Epithelial cell of proximal tubule (primary cell): ENCODE measurements at places on chromosomes 5 and 9. TPM values are rescaled to one million over a fixed set of nuclear protein-coding genes. Genes with fewer than 3 reads are reported as not detected.
A peak's percentile ranks its signal among the peaks of the same experiment; 100 is the strongest.

DNA sequence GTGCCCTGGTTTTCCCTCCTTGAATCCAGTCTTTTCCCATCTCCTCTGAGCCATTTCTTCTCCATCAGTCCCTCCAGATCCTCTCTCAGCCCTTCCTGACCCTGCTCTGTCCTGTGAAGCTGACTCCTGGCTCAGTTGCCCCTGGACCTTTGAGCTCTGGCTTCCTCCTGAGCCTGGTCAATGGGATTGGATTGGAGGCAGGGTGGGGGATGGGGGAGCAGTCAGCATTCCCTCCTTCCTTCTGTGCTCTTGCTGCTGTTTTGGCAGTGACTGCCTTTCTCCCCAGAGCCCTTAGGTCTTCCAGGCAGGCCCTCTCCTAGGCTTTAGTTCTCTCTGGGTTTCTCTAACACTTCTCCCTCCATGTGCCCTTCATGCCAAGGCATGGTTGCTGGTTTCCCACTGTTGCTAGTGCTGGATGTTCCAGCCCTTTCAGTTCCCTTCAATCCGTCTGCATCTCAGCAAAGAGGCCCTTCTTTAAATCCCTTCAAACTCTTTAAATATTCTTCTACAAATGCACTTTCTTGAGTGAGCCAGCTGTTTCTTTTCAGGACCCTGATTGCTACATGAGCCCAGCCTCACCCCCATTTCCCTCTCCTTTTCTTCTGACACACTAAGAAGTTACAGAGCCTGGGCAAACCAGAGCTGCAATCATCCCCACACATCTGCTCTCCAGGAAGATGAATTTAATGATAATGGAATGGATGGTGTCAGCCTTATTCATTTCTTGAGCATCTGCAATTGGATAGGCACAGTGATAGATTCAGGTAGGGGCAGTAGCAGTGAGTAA lies 2.2 kb downstream of the TNFSF15 start:
- DNase-seq = no peak

GRCh38 chr5:17000291-17000939 lies 64.3 kb upstream of the MYO10 start:
- DNase-seq = peak; percentile 80

- DNase-seq = no peak
These were observed 107.9 kb upstream of the LMX1B start for GRCh38 chr9:126505697-126506346.

GRCh38 chr9:116546711-116547581 lies 140.2 kb upstream of the TRIM32 start:
- DNase-seq = peak; percentile 54

GRCh38 chr9:92934321-92934720 lies 13.0 kb upstream of the FGD3 start:
- DNase-seq = no peak

SAXO1 gene
- total RNA-seq = not detected in 2 replicates

IQGAP2 gene
- total RNA-seq = 0.80 and 1.3 TPM in 2 replicates

LHX3 gene
- not detected in 2 replicates for total RNA-seq

GRCh38 chr5:15321776-15322175 lies 178.2 kb upstream of the FBXL7 start:
- DNase-seq = no peak

DNA sequence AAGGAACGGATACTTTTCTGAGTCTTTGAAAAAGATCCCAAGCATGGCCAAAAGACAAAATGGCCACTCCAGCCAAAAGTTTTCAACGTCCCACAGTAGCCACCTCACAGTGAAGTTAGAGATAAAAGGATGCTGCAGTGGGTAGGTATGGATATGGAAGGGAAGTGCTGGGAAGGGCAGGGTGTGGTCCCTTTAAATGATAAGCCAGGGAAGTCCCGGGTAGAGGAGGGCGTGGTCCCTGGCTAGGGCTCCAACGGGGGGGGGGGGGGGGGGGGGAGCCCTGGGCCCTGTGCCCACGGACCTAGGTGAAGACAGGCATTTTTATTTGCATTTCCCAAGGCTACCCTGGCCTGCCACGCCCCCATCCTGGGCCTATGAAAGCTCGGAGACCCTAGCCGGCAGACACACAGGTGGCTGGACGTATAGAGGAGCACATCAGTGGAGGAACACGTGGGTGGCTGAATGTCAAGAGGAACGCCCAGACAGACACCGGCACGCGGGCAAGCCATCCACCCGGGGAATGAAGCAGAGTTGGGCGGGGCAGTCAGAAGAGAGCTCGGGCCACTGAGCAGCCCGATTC lies 306.7 kb downstream of the NFIB start:
- DNase-seq = no peak

LCN10 gene
- total RNA-seq = not detected in 2 replicates

TPPP gene
- total RNA-seq = 0.46 and 1.0 TPM in 2 replicates

PHF24 gene
- 0.12 TPM in 1 of 2 replicates, not detected in the other for total RNA-seq

GM2A gene
- total RNA-seq = 16.1 and 18.0 TPM in 2 replicates

GRCh38 chr5:73603998-73604397 lies 22.0 kb upstream of the ARHGEF28 start:
- DNase-seq = no peak

GABBR2 gene
- total RNA-seq = 0.51 and 0.75 TPM in 2 replicates

TLX3 gene
- total RNA-seq = 0.87 TPM in 1 of 2 replicates, not detected in the other

NPDC1 gene
- total RNA-seq = 19.7 and 47.7 TPM in 2 replicates

DNA sequence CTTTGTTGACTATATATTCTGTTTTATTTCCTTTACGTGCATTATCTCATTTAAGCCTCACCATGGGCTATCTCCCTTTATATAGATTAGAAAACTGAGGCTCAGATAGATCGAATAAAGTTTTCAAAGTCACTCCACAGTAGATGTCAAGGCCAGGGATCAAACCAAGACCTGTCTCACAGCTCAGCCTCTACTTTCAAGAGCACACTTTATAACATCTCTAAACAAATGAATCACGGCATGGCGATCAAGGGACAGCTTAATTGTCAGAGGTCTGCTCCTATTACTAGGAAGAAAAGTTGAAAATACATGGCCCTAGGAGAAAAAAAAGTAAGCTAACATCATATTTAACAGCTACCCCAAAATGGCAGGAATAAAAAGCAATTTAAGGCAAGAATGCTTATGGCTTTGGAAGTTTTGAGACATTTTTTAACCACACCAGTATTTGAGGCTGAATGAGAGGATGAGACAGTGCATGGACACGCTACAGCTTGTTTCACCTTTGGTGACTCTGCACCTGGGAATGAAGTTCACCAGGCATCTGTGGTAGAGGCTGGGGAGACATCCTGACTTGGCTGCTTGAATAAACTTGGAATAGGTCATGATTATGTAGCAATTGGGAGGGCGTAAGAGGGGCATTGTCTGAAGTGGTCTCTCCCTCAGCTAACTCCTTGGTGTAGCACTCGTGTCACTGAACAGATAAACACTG lies 486.8 kb upstream of the WWC1 start:
- DNase-seq = no peak

DNA sequence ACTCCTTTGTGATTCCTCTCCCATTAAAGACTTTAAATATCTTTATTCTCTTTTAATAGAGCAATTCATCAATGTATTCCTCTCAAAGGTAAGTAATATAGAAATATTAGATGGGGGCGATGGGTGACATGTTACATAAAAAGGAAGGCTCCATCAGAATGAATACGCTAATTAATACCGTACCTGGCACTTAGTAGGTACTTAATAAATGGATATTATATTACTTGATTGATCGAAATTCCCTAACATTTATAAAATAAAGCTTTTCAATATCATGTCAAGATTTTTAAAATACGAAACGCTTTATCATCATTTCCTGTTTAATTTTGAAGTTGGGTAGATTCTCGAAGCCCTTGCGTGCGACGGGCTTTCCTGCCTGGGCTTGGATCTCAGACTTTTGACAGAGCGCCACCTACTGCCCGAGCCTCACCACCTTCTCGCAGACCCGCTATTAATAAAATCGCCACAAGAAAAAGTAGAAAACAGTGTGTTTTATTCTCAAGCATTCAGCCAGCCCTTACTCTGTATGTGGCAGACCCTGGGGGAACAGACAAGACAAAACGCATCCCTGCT lies 99.4 kb downstream of the C5orf15 start:
- no peak for DNase-seq

COL23A1 gene
- total RNA-seq = not detected in 2 replicates

PCDHGA8 gene
- total RNA-seq = 0.14 and 1.0 TPM in 2 replicates

DNA sequence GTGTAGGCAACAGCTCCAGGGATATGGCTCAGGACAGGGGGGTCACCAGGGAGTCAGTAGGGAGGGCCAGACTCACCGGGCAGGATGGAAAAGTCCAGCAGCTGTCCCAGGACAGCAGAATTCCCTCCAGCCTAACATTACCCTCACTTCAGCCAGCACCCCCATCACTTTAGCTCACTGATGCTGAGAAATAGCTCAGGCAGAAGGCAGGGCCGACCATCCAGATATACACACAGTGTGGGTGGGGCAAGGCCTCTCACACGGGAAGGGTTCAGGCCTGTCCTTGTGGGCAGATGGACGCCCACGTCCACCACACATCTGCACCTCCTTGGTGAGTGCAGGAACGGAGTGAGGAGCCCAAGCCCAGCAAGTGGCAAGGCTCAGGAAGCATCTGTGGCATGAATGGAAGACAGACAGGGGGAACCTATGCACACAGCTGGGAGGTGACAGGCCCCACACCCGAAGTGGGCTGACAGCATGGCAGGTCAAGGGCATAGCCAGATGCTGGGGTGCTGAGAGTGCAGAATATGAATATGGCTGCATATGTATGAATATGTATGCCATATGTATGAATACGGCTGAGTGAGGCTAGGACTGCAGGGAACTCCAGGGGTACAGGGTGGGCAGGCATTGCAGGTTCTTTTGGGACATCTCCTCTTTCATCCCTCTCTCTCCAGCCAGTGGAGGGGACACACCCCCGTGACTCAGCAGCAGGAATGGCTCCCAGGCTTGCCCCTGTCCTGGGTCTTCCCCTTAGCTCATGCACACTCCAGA lies 17.0 kb downstream of the BICD2 start:
- no peak for DNase-seq

DNA sequence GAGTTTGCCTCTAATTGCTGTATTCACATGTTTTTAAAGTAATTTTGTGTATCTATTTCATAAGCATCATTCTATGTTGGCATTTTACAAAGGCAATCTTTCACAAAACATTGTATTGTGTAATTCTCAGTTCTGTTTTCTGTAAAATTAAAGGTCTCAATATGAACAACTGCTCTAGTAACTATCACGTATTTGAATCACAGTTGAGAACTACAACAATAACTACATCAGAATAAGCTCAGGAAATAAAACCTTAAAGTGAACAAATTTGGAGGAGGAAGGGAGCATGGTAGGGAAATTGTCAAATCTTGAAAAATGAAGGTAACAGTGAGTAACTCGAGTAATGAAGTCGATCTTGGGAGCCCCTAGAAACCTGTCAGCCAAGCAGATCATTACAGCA lies 22.5 kb upstream of the CAMK4 start:
- DNase-seq = no peak

ZNF879 gene
- total RNA-seq = 2.2 and 2.4 TPM in 2 replicates

GRCh38 chr5:147629196-147629595 lies 119.3 kb upstream of the DPYSL3 start:
- DNase-seq = no peak

MSANTD3 gene
- 74.4 and 105 TPM in 2 replicates for total RNA-seq

DNA sequence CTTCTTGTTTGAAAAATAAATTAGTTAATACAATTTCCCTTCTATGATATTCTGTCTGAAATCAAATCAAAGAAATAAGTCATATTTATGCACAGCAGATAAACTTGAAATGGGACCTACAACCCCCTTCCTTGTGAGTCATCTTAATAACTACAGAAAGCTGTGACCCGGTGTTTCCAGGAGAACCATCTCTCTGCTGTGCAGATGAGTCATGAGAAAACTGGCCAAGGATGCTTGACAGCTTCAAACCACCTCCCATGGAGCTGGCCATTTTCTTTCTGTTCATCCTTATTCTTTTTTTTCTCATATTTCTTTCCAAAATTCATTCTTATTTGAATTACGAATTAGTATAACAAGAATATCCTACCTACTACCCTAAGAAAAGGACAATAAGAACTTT lies 43.4 kb upstream of the NR4A3 start:
- peak; percentile 33 for DNase-seq
